ENCODE measurements at places on chromosomes 1 and 21.

GRCh38 chr1:117591252-117591651, 14.6 kb upstream of the TENT5C start:
- H3K27ac ChIP-seq, result no peak overlapping the region
- no peak for DNase-seq
- H3K36me3 ChIP-seq, result no peaks in the 10 kb centered on the region
- H3K4me3 ChIP-seq, result no peak overlapping the region
- no peaks in the 10 kb centered on the region for H3K27me3 ChIP-seq

DNA sequence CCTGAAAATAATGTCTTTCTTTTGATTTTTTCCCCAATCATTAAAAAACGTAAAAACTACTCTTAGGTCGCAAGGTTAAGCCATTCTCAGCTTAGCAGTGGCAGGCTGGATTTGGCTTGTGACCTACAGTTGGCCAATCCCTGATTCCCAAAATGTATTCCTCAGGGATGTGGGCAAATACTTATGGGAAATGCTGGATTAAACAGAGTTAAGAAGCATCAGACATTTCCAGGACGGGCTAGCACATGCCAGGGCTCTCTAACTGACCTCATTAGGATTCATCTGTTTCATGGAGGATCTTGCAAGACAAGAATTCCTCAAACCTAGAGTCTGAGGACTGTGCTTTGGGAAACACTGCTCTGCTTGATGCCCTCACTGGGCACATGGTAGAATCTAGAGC, 982 bp upstream of the IL24 start:
- no peak overlapping the region for H3K27ac ChIP-seq
- no peak for DNase-seq
- peaks cover 39% of the 10 kb centered on the region for H3K4me1 ChIP-seq
- H3K4me3 ChIP-seq, result no peak overlapping the region
- no peaks in the 10 kb centered on the region for H3K27me3 ChIP-seq
- no peaks in the 10 kb centered on the region for H3K36me3 ChIP-seq

- H3K4me3 ChIP-seq, result no peak overlapping the region
- H3K27me3 ChIP-seq, result no peaks in the 10 kb centered on the region
- DNase-seq, result no peak
- no peaks in the 10 kb centered on the region for H3K4me1 ChIP-seq
- no peak overlapping the region for H3K27ac ChIP-seq
Measured at GRCh38 chr1:231879296-231879695, 252.7 kb downstream of the DISC1 start.

- no peak for DNase-seq
- H3K27me3 ChIP-seq, result no peaks in the 10 kb centered on the region
Measured at GRCh38 chr1:203481196-203481595, 5.6 kb downstream of the PRELP start.

DNA sequence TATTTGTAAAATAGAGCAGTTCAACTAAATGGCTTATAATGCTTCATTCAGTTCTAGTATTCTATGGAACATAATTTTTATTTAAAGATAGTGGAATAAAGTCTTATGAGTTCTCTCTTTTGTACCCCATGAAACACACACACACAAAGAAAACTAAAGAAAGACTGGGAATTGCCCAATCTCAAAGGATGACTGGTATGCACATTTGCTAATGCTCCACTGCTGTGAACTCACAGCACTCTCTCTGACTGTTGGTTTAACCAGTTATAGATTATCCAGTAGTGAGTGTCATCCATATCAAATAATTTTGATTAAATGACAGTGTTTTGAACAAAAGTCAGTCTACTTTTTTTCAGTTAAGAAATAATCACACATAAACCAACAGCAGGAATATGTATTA, 1082.4 kb upstream of the B3GALT2 start:
- no peak overlapping the region for H3K27ac ChIP-seq
- no peaks in the 10 kb centered on the region for H3K36me3 ChIP-seq
- no peak overlapping the region for H3K4me3 ChIP-seq
- no peaks in the 10 kb centered on the region for H3K4me1 ChIP-seq
- DNase-seq, result no peak

- H3K36me3 ChIP-seq, result no peaks in the 10 kb centered on the region
- no peak for DNase-seq
- H3K27ac ChIP-seq, result no peak overlapping the region
- H3K27me3 ChIP-seq, result no peaks in the 10 kb centered on the region
Measured at GRCh38 chr1:74908797-74909196, 175.8 kb downstream of the TYW3 start.

- no peak overlapping the region for H3K4me3 ChIP-seq
- H3K27me3 ChIP-seq, result no peaks in the 10 kb centered on the region
- H3K4me1 ChIP-seq, result no peaks in the 10 kb centered on the region
- DNase-seq, result no peak
- no peak overlapping the region for H3K27ac ChIP-seq
Measured at GRCh38 chr1:3727042-3727824, 25.0 kb upstream of the CCDC27 start.

DNA sequence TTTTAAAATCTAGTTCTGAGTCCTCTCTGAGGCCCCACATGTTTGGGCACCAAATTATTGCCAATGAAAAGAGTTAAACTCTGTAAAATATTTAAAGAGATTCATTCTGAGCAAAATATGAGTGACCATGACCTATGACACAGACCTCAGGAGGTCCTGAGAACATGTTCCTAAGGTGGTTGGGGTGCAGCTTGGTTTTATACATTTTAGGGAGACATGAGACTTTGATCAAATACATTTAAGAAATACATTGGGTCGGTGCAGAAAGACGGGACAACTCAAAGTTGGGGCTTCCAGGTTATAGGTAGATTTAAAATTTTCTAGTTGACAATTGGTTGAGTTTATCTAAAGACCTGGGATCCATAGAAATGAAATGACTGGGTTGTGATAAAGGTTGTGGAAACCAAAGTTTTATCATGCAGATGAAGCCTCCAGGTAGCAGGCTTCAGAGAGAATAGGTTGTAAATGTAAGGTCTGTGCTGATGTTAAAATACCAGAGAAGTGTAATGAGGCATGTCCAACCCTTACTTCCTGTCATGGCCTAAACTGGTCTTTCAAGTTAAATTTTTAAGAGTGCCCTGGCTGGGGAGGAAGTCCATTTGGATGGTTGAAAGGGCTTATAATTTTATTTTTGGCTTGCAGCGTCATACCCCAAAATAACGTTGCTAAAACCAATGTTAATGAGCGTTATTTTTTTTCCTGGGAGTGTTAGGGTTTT, 274.9 kb downstream of the NUF2 start:
- H3K36me3 ChIP-seq, result no peaks in the 10 kb centered on the region
- no peaks in the 10 kb centered on the region for H3K27me3 ChIP-seq
- no peak overlapping the region for H3K27ac ChIP-seq
- H3K4me3 ChIP-seq, result no peak overlapping the region
- H3K4me1 ChIP-seq, result no peaks in the 10 kb centered on the region

DNA sequence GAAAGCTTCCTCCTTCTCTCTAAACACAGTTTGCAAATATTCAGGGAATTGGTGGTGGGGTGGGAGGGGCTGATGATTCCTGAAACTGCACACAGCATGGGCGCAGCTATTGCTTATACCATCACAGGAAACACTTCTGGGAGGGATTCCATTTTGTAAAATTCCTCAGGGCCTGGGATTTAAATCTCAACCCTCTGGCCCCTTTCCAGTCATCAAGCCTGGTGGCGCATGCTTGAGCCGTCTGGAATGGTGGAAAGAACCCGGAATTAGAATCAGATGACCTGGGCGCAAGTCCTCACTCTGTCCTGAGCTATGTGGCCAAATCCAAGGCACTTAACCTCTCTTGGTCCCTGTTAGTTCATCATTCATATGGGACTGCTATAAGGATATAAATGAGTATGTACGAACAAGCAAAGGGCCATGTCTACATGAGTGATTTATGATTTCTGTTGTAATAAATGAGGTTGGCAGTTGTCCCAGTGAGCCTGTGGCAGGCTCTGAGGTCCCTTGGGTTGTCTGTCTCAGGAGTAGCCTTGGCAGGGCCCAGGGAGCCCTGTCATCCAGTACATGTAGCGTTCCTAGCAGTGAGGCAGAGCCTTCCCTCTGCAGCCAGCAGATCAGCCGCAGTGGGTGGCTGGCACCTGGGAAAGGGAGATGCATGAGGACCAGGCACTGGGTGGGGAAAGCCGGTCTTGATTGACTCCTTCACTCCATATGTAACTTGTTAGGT, 72.0 kb downstream of the MAN1C1 start:
- H3K4me1 ChIP-seq, result no peaks in the 10 kb centered on the region
- H3K27me3 ChIP-seq, result no peaks in the 10 kb centered on the region
- no peak for DNase-seq
- no peak overlapping the region for H3K27ac ChIP-seq
- no peak overlapping the region for H3K4me3 ChIP-seq

- peak; percentile 77 for DNase-seq
- no peaks in the 10 kb centered on the region for H3K36me3 ChIP-seq
- H3K27me3 ChIP-seq, result no peaks in the 10 kb centered on the region
Measured at GRCh38 chr1:151839457-151840403, at the start of gene C2CD4D. Gene C2CD4D (minus strand): TSS chr1:151839820. CDS start chr1:151838989, 831 bp downstream.

- peak; percentile 18 for DNase-seq
- H3K4me3 ChIP-seq, result no peak overlapping the region
- no peaks in the 10 kb centered on the region for H3K36me3 ChIP-seq
- H3K27ac ChIP-seq, result no peak overlapping the region
- no peaks in the 10 kb centered on the region for H3K4me1 ChIP-seq
- no peaks in the 10 kb centered on the region for H3K27me3 ChIP-seq
Measured at GRCh38 chr1:51627672-51628071, 10.8 kb downstream of the OSBPL9 start.

DNA sequence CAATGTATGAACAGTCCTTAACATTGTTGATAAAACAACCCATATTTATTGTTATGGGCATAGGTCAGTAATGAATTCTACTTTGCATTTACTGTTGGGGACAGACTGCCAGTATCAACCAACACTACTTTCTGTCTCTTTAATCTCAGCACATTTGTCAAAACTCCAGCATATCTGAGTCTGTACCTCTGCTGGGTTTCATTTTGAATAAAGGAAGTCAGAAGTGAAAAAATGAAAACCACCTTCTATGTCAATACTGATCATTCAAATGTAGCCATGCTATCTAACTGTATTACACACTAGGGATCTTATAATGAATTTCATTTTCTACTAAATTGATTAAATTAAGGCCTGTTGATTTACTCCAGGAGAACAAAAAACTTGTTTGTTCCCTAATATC, 24.2 kb upstream of the CXADR start:
- DNase-seq, result no peak
- H3K27me3 ChIP-seq, result no peaks in the 10 kb centered on the region
- no peaks in the 10 kb centered on the region for H3K4me1 ChIP-seq

- H3K4me3 ChIP-seq, result no peak overlapping the region
- no peak for DNase-seq
- H3K4me1 ChIP-seq, result no peaks in the 10 kb centered on the region
- H3K27ac ChIP-seq, result no peak overlapping the region
Measured at GRCh38 chr1:2446394-2446793, 29.7 kb upstream of the PLCH2 start.

DNA sequence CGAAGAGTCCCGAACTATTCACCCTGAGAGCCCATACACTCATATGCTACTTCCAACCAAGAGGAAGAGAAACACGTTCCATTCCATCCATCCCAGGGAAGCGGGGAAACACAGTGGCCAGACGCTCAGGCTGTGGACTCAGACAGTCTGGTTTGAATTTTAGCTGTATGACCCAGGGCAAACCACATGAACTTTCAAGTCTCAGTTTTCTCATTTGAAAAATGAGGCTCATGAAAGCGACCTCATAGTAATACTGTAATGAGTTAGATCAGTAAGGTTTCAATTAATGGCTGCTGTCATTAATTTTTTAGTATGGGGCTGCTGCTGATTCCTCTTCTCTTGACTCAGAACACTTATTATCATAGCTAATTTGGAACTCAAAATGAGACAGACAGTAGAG, 1.5 kb downstream of the FCRL4 start:
- H3K4me3 ChIP-seq, result no peak overlapping the region
- H3K27me3 ChIP-seq, result no peaks in the 10 kb centered on the region
- H3K36me3 ChIP-seq, result no peaks in the 10 kb centered on the region
- no peak for DNase-seq
- H3K27ac ChIP-seq, result no peak overlapping the region

DNA sequence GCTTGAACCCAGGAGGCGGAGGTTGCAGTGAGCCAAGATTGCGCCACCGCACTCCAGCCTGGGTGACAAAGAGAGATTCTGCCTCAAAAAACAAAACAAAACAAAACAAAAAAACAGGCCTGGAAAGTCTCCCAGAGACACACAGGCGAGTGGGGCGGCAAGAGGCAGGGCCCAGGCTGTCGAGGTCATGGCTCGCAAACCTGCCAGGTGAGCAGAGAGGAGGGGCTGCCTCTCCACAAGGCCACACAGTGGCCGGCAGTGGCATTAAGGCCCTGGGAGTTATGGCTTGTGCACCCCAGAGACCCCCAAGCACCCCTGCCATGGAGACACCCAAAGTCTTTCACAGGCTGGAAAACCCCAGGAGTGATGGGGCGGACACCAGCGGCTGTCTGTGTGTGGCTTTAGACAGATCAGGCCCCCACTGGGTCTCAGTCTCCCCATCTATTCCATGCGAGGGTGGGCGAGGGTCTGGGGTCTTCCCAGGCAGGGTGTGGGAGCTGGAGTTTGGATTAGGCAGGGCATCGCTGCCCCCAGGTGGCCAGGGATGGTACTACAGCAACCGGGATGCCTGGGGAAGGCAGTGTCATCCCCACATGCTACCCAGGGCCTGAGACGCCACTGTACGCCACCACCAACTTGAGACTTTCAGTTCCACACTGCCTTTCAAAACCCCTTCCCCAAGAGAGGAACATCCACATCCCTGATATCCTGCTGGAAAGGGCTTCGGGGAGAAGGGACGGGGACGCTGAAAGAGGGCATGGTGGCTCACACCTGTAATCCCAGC, 7.3 kb upstream of the CTRC start:
- H3K27ac ChIP-seq, result no peak overlapping the region
- H3K4me1 ChIP-seq, result no peaks in the 10 kb centered on the region
- H3K27me3 ChIP-seq, result no peaks in the 10 kb centered on the region
- DNase-seq, result peak; percentile 68

DNA sequence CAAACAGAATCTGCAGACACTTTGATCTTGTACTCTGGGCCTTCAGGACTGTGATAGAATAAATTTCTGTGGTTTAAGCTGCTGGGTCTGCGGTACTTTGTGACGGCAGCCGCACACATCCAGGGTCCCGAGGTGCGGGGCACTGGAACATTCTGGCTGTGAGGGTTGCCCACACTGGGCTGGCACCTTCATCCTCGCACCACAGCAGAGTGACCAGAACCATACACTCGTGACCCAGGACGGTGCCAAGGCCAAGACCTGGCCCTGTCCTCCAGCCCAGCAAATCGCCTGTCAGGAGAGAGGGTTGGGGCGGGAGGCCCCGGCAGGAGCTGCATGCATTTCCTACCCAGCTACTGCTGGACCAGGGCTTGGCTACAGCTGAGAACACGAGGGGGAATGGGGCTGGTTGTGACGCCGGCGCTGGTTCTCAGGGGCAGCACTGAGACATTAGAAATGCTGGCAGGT, 2.6 kb upstream of the FTCD start:
- H3K27me3 ChIP-seq, result no peaks in the 10 kb centered on the region
- H3K4me1 ChIP-seq, result no peaks in the 10 kb centered on the region
- no peak overlapping the region for H3K27ac ChIP-seq
- no peaks in the 10 kb centered on the region for H3K36me3 ChIP-seq

GRCh38 chr1:182680408-182680807, 4.0 kb downstream of the RGS8 start:
- no peaks in the 10 kb centered on the region for H3K27me3 ChIP-seq
- H3K4me3 ChIP-seq, result no peak overlapping the region
- no peak for DNase-seq
- H3K4me1 ChIP-seq, result no peaks in the 10 kb centered on the region
- no peak overlapping the region for H3K27ac ChIP-seq
